ENCODE measurements at places on chromosomes 16 and 17.

DNA sequence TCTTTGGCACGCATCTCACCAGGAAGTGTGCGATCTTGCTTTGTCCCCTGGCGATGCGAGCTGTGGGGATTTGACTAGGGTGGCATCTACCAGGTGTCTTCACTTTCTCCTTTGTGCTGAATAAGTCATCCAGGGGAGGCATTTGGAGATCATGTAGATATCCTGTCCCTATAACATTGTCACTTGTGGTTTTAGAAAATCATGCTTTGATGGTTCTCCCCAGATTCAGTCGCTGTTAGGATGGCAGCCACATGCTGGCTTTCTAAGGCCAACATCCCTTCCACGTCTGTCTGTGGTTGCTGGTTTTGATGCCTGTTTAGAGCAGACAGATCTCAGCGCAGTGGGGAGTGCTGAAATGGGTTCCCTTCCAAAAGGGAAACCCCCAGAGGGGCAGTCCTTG lies 2.5 kb downstream of the ADAD2 start:
- no peak for DNase-seq

- no peak for DNase-seq
Measured at GRCh38 chr16:81448154-81449131, 3.8 kb downstream of the CMIP start.

GRCh38 chr16:19184823-19185509 lies 16.9 kb downstream of the SYT17 start:
- DNase-seq = no peak

DNA sequence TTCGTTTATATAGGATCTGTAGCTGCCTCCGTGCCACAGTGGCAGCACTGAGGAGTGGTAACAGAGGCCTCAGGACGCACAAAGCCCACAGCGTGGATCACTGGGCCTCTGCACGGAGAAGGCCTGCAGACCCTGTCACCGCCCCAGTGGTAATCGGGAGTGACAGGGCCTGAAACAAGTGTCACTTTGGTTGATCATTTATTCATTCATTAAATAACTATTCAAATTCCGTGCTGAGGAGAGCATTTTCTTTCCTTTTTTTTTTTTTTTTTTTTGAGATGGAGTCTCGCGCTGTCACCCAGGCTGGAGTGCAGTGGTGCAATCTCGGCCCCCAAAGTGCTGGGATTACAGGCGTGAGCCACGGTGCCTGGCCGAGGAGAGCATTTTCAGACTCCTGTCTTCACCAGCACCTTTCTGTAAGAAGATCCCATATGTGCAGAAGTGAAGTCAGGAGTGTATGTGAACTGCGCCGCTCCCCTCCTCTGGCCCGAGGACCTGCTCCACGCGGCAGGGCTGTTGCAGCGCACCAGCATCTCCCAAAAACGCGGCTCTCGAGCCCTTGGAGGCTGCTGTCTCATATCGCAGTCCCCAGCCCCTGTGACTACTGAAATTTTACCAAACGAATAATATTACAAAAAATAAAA lies 44.9 kb upstream of the TRAP1 start:
- no peak for DNase-seq

DNA sequence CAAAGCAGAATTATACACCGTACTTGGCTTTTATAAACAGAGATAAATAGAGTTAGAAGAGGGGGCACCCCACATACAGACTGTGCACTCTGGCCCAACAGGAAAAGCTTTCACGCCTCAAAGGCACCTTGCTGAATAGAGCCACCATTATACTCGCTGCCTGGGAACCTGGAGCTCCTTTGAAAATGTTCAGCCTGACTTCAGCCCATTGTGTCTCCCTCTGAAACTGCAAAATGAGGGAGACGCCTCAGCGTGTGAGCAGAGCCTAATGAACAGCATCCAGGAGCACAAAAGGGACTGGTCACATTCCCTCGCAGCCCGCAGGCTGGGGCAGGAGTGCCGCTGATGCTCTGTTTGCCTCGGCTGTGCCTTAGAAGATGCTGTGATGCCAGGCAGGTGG lies 46.3 kb downstream of the ABCC12 start:
- no peak for DNase-seq

DNA sequence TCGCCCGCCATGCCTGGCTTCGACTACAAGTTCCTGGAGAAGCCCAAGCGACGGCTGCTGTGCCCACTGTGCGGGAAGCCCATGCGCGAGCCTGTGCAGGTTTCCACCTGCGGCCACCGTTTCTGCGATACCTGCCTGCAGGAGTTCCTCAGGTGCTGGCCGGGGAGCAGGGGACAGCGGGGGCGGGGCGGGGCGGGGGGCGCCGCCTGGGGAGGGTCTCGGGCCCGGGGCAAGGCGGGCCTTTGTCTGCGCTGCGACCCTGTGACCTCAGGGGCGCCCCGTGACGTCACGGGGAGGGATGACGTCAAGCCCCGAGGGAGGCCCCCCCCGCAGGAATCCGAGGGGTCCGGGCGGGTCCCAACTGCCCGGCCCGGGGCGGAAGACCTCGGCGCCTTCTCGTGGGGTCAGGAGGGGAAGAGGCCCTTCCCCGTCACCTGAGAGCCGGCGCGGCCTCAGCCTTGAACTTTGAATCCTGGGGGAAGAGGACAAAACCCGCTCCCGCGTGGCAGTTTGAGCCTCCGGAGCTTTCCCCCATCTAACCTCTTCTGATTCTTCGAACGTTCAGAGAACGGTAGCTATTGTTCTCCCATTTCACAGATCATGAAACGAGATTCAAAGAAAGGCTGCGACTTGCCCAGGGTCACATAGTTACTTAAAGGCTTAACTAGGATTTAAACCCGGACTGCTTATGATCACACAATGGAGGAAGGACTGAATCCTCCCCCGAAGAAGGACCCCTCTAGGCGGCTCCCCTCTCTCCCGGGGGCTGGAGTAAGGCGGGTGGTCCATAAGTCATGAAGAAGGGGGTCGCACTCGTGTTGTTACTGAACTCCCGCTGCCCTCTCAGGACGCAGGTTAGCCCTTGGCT lies 527 bp downstream of the TRAF4 start:
- peak; percentile 35 for DNase-seq

DNA sequence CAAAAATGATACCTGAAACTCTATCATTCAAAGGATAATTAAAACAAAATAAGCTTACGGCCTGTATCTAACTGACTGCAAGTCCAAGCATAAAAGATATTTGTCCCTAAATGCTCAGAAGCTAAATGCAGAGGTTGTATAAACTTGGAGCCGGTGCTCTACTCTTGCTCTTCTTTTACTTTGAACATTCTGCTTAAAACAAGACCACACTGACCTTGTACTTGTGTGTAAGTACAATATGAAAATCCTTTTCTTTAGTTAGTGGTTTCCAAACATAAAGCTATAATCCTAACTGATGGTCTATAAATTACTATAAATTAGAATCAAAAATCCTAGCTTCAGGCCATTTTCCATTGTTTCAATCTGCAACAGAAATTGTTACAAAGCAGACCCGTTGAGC lies 74.6 kb downstream of the SPAG9 start:
- no peak for DNase-seq

- DNase-seq = no peak
Measured at GRCh38 chr17:41433586-41433985, 7.2 kb downstream of the KRT38 start.

DNA sequence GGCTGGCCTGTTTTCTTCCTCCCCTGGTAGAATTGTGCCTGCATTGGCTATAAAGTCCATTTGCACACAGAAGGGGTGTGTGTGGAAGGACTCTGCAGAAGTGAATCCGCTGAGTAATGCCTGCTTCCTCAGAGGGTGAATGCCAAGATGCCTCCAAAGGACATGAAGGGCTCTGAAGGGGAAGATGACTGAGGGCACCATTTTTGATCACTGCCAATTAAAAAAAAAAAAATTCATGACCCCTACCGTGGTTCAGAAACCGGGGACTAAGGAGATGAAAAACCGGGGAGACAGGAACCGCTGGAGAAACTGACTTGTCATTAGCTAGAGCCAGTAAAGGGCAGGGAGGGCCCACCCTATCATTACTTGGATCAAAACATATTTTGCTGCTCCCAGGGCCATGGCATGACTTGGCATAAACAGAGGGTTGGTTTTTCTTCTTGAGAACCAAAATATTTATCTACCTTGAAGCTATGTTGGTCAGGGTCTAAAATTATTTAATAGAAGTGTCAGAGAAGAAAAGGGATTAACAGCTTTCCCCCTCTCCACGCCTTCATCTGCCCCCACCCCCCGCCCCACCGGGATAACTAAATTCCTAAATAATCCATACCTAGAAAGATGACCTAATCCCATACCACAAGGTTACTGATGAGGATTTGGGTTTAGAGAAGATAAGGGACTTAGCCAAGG lies 3.6 kb upstream of the USP7 start:
- peak; percentile 62 for DNase-seq

DNA sequence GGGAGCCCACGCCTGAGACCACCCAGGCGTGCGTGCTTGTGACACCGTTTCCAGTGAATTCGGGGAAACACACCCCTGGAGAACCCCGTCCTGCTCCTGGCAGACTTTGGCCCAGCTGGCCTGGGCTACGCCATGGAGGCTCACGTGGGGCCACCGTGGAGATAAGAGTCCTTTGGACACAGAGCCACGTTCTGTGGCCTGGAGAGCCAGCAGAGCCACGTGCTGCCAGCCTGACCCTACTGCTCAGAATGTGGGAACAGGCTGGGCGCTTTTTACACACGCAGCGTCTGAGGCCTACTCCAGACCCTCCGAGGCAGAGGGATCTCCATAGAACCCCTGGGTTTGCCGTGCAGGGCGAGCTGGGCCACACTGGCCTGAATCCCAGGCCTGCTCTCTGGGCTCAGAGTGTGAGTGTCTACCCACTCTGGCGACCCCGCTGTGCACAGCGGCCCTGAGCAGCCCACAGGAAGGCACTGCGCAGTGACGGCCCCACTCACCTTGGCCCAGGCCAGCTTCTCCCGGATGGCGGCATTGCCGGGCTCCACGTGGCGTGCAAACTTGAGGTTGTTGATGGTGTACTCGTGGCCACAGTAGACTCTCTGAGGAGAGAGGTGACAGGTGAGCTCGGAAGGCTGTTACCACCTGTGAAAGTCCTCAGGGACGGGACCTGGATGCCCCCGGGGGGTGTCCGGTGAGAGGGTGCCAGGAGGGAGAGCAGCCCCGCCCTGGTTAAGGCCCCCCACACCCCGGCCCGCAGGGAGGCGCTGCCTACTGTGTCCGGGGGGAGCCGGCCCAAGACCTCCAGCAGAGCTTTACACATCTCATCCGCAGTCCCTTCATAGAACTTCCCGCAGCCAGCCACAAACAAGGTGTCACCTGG lies 10.0 kb downstream of the HAGH start:
- DNase-seq = no peak

GRCh38 chr16:19095654-19096053 lies 18.1 kb upstream of the ITPRIPL2 start:
- peak; percentile 88 for DNase-seq

DNA sequence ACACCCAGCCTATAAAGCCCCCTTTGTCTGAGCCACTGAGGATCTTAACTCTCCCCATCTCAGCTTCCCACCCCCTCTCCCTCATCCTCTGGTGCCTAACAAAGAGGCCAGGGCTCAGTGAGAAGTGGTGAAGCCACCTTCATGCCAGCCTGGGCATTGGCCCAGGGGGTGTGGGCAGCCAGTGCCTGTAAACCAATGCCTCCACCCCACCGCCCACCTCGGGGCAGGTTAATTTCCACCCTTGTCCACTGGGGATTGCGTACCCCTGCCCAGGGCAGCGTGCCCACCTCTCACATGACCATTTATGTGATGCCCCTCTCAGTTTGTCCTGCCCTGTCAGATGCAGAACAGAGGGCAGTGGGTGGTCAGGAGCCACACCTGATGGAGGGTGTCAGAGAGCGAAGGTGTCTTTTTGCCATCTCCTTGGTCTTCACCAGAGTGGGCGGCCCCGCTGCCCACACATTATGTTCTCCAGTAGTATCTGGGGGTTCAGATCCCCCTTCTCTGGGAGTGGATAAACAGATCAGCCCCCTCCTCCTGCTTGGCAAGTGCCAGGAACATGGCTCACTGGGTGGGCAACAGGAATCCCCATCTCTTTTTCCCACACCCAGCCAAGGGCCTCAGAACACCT lies 10.1 kb upstream of the ARHGAP23 start:
- DNase-seq = no peak

- no peak for DNase-seq
Measured at GRCh38 chr16:27446721-27447120, 44.7 kb downstream of the IL21R start.

GRCh38 chr17:49890077-49890821 lies 42.4 kb upstream of the TAC4 start:
- DNase-seq = no peak

DNA sequence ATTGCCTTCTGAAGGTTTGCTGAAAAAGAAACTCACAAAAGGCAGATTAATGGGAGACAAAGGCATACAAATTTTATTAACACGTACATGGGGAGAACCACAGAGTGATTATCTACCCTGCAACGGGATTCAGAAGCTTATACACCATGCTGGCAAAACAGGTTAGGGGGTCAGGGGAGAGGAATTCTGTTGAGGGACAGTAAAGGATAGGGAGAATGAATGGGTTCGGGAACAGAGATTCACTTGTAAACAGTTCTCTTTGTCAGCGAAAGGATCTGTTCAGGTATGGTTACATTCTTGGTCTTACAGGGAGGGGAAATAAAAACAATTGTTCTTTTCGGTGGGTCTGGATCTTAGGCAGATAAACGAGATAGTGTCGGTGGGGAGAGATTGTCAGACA lies 54.3 kb upstream of the B4GALNT2 start:
- DNase-seq = no peak

GRCh38 chr17:5745111-5745813 lies 161.0 kb upstream of the NLRP1 start:
- no peak for DNase-seq

DNA sequence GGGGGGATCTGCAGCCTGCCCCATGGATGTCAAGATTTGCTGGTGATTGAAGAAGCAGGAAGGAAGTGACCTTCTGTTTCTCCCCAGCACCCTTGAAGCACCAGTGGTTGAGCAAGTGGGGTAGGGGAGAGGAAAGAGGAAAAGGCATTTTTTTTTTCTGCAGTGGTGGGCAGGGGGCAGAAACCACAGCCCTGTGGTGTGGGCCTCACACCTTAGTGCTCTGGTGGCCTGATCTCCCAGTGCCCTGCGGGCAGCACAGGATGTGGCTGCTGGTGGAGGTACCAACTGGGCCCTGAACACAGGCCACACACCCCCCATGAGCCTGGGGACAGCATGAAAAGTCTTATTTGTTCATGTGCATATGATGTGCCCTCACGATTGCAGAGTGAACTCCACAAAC lies 7.1 kb downstream of the ITGAD start:
- no peak for DNase-seq

DNA sequence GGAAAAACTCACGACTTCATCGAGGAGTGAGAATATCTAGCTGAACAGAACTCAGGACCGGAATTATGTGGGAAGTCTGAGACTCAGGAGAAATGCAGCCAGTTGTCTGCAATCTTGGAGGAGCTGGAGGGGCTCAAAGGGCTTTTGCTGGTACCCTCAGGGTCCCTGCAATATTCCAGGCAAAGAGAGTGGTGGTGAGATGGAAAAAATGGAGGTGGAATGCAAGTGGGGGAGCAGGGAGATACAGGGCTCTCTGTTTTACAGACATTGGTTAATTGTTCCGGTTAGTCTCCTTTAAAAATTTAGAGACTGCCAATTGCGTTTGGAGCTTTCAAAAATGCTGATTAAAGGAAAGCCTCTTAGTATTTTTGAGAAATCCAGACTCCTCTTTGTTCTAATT lies 18.2 kb upstream of the HP start:
- no peak for DNase-seq

GRCh38 chr17:35969558-35970380 lies 11.5 kb downstream of the CCL16 start:
- peak; percentile 57 for DNase-seq

- DNase-seq = no peak
Measured at GRCh38 chr16:50167556-50167955, 14.4 kb downstream of the TENT4B start.

Measured in PC-9 (cell line).